C1 segment of cervical spinal cord (tissue), 14 donors: ENCODE measurements at places on chromosomes 1 and 21.

DNA sequence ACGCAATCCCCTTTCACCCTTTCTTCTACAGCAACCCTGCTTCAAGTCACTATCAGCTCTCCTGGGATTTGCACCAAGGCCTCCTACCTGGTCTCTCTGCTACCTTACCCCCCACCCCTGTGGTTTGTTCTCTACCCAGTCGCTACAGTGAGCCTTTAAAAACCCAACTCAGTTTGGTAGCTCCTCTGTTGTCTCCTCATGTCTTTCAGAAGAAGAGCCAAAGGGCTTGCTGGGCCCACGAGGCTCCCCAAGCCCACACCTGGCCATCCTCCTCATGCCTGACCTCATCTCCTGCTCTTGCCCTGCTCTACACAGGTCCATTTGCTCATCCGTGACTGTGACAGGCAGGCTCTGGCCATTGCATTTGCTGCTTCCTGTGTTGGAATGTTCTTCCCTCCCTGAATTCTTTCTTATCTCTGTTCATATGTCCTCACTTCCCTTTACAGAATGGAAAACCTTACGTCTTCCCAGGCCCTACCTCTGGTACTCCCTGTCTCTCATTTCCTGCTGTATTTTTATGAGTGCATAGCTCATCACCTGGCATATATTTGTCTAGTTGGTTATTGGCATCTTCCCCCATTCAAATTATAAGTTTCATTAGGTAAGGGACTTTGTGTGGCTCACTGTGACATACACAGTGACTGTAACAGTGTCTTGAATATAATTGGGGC is 3.3 kb downstream of the RGS16 start:
- DNase-seq = no peak

DNA sequence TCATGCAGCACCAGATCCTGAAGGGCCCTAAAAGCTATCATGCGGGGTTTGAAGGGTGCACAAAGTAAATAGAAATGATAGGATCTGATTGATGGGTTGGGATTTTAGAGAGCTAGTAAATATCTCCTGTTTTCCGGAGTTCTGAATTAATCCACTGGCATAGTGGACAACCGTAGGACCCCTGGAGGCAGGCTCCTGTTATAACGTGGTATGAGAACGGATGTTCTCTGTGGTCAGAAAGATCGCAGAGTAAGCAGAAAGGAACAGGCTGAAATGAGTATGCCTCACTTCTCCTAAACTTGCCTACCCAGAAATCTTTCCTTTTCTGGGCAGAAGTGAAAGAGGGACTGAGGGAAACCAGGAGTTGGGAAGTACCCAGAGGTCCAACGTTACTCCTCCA is 470.8 kb downstream of the AJAP1 start:
- no peak for DNase-seq

- no peak for DNase-seq
These were observed 270.5 kb downstream of the GRIK3 start for GRCh38 chr1:36763771-36764170.

GRCh38 chr1:193476748-193477147 is 290.3 kb upstream of the B3GALT2 start:
- no peak for DNase-seq

DNA sequence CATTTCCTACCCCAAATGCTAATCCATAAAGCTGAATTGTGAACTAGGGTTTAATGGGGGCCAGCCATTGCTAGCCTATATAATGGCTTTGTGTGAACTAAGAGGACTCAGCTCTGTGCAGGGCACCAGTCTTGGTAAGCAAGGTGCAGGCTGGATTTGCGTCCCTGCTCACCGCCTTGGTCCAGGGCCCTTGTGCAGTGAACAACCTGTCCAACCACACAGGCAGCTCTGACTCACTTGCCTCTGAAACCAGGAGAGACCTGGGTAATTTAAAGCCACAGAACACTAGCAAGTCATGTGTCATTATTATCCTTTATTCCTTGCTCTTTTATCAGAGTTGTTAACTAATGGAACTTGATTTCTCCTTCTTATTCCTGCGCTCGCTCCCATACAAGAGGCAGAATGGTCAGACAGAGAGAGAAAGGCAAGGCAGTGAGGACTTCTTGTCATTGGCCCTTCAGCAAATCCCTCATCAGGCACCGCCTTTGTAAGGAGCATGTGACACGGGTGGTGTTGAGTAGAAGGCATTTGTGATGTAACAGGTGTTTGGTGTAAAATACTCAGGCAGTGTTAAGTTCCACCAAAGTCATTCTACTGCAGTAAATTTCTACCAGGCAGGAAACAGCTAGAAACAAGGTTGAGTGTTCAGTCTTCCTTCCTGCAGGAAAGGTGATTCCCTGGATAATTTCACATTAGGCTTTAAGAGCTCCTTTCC is 67.3 kb upstream of the OLIG2 start:
- DNase-seq = no peak

DNA sequence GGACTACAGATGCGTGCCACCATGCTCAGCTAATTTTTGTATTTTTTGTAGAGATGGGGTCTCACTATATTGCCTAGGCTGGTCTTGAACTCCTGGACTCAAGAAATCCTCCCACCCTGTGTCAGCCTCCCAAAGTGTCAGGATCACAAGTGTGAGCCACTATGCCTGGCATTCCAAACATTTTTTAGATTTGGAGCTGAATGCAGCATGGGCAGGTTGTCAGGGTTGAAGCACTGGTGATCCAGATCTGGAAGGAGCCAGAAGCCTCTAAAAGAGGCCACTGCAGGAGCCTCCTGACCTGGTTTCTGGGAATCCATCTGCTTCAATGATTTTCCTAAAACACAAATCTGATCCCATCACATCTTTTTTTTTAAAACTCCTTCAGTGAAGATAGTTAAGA is 1.8 kb upstream of the CTPS1 start:
- DNase-seq = no peak

- DNase-seq = no peak
These were observed 47.6 kb upstream of the RGS8 start for GRCh38 chr1:182731852-182732575.

- DNase-seq = no peak
These were observed 70.6 kb upstream of the DYNLT5 start for GRCh38 chr1:66681686-66682085.

DNA sequence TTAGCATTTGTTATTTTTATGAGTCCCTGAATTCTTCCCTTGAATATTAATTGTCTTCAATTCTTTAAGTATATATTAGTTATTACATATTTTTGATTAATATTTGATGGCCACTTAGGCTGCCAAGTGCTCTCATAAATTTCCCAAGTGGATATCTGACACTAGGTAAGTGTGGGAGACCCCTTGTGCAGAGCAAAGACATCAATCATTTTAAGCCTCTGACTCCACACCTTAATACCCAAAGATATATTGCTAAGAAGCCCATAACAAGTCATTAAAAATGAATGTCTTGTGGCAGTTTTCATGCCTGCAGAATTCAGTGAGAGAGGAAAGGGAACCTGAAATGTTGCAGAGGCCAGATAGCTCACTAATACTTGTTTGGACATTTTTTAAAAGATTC is 58.4 kb upstream of the PROX1 start:
- no peak for DNase-seq

DNA sequence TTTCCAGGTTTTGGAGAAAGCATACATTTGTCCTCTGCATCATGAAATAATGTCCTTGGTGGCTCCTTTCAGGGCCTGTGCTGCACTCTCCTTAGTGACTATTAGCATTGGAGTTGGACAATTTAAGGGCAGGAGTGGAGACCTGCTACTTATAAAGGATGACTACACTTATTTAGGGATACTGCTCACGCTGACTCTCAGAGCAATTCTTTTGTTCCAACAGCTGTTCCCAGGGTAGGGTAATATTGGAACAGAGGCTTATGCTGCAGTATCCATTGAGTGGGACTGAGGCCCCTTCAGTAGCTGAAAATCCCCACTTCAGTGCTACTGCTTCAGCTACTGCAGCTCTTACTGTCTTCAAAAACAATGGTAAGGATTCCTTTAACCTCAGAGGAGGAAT is 84.6 kb downstream of the GPR88 start:
- DNase-seq = no peak

DNA sequence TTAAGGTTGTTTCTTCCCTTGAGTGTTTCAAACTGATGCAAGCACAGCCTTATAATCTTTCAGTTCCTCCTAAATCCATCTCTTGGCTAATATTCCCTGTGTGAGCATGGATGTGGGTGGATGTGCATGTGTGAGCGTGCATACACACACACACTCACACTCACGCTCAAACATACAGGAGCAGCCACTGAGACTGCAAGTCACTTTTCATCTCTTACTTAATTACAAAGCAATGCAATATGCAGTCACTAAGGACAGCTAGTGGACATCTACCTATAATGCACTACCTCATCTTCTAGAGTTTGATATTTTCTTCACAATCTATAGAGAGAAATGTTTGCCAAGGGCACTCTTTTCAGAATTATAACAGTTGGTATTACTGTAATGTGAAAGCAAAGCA is 1.4 kb downstream of the ESRRG start:
- no peak for DNase-seq

DNA sequence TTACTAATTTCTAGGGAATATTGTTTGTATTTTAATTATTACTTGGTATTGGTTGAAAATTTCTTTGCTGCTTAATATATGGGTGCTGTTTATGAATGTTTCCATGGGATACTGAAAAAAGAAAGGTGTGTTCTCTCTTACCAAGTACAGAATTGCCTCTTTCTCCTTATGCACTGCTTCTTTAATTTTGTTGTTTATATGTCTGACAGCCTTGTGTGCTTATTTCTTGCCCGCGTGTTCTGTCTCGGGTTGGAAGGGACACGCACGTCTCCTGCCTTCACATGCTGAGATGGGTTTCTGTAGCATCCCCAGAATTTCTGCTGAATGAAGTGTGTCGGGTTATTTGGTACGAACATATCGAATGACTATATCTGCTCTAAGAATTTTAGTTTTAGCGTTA is 51.1 kb downstream of the AGPAT3 start:
- no peak for DNase-seq

DNA sequence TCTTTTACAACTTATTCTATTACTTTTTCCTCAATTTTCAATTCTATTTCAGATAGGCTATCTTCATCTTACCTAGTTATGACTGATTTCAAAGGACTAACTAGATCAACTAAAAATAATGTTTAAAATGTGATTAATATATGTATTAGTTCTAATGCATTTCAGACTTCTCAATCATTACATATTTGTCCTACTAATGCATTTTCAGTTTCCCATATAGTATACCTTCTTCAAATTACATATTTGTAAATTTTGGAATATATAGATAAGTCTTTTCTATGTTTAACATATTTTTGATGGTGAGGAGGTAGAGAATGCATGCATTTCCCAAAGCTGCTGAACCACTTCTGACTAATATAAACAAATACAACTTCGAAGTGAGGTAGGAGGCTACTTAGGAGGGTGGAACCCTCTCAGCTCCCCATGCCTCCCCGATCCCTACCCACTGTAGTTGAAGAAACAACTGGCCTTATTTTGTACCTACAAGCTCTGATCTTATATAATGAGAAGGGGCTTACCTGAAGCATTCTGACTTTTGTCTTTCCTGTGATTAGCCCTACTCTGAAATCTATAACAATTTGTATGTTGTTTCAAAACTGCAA is 1.7 kb downstream of the TRMT1L start:
- DNase-seq = no peak

- no peak for DNase-seq
These were observed 67.0 kb downstream of the RASAL2 start for GRCh38 chr1:178160736-178161475.

GRCh38 chr1:16971341-16972188 is 8.9 kb downstream of the MFAP2 start:
- DNase-seq = no peak

- no peak for DNase-seq
These were observed 11.0 kb downstream of the NUDC start for GRCh38 chr1:26932531-26932930.

DNA sequence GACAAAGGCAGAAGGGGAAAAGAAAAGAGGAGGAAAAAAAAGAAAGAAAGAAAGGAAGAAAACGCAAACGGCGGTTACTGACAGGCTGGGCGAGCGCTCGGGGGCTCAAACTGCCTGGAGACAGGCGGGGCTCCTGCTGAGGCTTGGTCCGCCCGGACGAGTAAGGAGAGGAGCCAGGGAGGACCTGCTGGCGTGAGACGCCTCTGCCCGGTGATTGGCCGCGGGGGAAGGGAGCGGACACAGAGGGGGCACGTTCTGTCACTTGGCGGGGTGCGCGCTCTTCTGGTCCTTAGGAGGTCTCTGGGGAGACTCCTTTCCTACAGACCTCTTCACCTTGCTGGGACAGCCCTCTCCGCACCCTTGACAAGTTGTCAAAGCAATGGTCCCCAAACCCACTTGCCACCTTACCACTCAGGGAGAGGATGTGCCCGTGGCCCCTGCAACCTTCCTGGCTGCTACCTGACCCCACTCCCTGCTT is 791 bp upstream of the PIK3R3 start:
- DNase-seq = no peak

- DNase-seq = no peak
These were observed 585.4 kb downstream of the USP25 start for GRCh38 chr21:16315223-16315622.

DNA sequence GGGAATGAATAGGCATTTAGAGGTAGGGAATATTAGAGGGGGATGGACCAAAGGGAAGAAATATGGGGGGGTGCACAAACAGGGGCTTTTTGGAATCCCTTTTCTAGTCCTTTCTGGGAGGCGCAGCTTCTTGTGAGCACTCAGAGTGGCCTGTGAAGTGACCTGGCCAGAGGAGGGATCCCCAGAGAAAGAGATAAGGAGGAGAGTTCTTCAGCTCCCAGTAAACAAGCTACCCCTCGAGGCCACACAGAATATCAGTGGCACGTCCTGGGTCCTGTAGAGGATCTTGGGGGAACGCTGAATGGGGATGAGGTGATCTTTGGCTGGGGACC is 19.4 kb downstream of the VANGL2 start:
- DNase-seq = no peak

GRCh38 chr1:11765661-11766428 is 3.9 kb downstream of the C1orf167 start:
- DNase-seq = no peak

- no peak for DNase-seq
These were observed 54.3 kb upstream of the CD1D start for GRCh38 chr1:158126425-158126824.

- no peak for DNase-seq
These were observed 3.7 kb upstream of the TCHH start for GRCh38 chr1:152118915-152119314.

DNA sequence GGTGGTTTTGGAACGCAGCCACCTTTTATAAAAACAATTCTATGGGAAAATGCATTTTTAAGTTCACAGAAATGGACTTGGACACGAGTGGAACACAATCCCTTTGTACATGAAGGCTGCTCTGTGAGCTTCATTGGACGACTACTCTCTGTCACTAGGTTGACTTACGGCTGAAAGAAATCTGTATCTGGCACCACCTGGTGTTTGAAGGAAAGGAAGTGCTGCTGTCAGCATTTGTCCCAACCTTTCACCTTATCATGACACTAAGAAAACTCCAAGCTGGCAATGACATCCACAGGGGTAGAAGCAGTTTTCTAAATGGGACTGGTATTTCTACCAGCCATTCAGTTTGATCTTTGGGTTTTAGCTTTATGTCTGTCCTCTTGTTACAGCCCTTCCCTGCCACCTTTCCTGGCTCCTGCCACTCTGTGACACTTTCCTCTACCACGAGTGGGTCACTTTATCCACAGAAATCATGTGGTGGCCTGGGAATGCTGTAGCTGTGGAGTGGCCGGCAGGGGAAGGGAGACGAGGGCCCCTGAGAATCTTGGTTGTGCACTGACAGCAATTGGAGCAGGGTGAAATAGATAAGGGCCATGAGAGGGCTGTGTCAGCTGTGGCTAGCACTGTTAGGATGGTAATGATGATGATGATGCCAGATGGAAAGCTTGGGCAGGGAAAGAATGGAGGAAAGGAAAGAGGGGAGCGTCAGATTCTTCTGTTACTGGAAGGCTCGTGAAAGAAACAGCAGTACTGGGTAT is 85.2 kb downstream of the TBX19 start:
- no peak for DNase-seq

GRCh38 chr1:5253036-5253435 is 598.6 kb downstream of the AJAP1 start:
- DNase-seq = no peak
